Panc1 (cell line): ENCODE measurements at places on chromosomes 4 and X.

DNA sequence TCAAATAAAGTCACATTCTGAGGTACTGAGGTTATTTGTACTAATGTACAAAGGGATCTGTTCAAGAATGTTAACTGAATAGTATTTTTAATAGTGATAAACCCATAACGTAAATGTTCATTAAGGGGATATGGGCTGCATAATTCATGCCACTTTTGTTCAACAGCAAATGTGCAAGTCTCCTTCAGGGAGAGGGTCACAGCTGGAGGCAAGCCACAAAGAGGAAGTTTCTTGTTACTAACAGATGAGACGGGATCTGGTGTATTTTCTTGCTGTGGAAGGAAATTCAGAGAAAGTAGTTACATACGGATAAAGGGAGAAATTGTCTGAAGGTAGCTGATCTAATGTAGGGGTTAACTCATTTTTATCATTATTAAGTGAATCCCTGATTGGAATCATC is 10.0 kb downstream of the ZFP42 start:
- DNase-seq, result no peak

DNA sequence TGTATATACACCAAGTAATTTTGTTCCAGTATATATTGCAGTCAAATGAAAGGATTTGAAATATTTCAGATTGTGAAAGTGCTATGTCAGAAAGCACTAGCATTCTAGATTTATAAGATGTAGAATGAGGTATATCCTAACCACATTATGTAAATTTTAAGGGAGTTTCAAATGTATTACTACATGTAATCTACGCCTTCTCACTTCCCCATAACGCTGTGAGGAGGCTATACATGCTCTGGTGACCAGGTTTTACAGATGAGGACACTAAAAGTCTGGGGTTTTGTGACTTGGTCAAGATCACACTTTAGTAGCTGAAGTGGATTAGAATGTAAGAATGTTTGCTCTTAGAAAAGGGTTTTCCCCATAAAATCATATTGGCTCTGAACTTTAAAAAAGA is 8.1 kb downstream of the ENPEP start:
- no peak for DNase-seq

DNA sequence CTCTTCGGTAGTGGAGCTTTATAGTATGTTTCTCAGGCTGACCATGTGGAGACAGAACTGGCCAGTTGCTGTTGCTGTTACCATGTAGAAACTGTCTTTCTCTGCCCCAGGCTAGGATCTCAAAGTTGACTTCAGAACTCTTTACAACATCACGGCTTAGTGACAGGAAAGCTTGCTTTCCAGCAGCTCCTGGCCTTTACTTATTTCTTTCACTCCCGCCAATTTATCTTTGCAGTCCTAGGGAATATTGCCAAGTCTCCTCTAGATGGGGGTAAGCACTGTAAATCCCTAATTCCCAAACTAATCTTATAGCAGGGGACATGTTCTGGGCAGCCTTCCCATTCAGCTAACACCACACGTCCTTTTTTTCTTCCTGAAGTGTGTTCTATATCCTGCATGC is 631.6 kb downstream of the SPRY1 start:
- no peak for DNase-seq

GRCh38 chrX:107742700-107743191 is 32.8 kb downstream of the TSC22D3 start:
- no peak for DNase-seq

GRCh38 chr4:81632581-81633299 is 161.0 kb upstream of the RASGEF1B start:
- no peak for DNase-seq
